ENCODE measurements at places on chromosomes 4 and X.
A peak's percentile ranks its signal among the peaks of the same experiment; 100 is the strongest.

GRCh38 chr4:105257817-105258495 lies 111.3 kb downstream of the TET2 start:
- no peak for DNase-seq

DNA sequence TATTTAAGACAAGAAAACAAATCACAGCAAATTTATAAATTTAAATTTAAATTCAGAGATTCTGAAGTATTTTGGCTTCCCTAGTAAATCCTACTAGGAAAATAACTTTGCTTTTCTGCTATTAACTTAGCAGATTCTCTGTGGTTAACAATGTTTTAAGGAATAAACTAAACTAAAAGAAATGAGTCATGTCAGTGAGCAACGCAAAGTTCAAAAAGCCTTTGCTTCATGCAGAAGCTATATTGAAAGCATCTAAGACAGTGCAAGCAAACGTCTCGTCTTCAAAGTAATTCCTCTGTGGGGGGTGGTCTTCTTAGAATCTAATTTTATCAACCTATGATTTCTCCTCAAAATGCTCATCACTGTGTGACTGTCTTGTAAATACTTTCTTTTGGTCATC lies 30.1 kb downstream of the GABRB1 start:
- peak; percentile 34 for DNase-seq

DNA sequence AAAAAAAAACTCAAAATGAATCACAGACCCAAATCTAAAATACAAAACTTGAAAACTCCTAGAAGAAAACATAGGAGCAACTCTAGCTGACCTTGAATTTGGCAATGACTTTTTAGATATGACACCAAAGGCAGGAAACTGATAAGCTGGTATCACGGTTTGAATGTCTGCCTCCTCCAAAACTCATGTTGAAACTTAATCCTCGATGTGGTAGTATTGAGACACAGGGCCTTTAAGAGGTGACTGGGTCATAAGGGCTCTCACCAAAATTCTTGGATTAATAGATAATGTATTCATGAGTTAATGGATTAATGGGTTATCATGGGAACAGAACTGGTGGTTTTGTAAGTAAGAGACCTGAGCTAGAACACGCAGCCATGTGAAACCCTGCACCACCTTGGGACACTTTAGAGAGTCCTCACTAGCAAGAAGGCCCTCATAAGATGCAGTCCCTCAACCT lies 40.5 kb downstream of the FRYL start:
- DNase-seq, result no peak

GRCh38 chr4:17933126-17933525 lies 88.4 kb downstream of the LCORL start:
- DNase-seq, result no peak

DNA sequence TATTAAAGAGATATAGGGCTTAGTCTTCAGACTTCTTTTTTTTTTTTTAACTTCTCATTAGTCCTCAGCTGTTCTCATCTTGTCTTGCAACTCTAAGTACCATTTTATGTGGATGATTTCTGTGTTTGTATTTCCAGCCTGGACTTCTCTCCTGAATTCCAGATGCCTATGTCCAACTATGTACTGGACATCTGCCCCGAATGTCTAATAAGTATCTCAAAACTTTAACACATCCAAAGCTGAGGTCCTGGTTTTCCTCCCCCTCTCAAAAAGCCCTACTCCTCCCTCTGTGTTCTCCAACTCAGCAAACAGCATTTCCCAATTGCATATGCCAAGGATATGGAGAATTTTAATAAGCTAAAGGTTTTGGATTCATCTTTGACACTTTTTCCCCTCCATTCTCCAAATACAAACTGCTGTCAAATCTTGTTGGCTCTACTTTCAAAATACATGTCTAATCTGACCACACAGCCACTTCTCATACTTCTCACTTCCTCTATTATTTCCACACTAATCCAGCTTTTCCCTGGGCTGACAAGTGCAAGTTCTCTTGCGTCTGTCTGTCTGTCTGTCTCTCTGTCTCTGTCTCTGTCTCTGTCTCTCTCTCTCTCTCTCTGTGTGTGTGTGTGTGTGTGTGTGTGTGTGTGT lies 79.8 kb downstream of the CLCN5 start:
- DNase-seq, result no peak

GRCh38 chr4:123463869-123464268 lies 67.3 kb downstream of the SPRY1 start:
- no peak for DNase-seq

- DNase-seq, result peak; percentile 61
These were observed 141.6 kb downstream of the PCDH18 start for GRCh38 chr4:137390707-137391106.

DNA sequence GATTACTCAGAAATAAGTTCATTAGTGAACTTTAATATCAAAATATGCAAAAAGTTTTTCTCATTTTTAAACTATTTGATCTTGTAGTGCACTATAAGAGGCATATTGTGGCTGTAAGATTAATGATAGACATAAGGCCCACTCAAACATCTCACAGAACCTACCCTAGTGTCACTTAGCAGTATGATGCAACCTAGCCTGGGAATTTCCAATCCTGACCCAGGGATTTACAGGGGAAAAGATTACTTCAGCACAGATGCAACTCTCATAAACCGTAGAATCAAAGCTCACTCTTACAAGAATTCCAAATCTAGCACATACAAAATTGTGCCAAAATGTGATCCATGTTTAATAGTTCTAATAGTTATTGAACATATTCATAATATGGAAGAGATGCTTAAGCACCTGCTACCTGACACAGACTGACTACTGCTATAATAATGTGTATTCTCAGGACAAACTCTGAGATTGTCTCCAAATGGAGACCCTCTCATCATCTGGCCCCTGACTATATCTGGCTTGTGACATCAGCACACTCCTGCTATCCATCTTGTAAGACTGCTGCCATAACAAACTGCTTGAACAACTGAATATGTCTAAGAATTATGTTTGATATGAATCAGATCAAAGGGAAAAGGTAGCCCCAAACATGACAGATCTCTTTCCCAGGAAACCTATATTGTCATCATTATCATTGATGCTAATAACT lies 271.9 kb downstream of the PABPC4L start:
- peak; percentile 8 for DNase-seq

DNA sequence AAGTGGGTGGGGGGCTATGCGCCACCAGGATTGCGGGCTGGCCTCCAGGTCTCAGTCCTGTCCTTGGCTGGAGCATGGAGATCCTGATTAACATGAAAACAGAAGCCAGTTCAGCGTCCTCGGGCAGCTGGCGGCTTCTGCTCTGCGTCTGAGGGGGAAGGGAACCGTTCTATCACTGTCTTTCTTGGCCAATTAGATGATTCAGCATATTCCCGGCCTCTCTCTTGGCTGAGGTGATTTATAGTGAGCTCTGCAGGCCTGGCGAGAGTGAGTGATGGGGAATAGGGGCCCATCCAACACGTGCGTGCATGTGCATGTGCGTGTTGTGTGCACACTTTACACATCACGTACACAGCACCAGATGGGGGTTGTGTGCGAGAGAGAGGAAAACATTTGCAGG lies 145.8 kb upstream of the ATP6AP2 start:
- peak; percentile 82 for DNase-seq

GRCh38 chr4:2823671-2824328 lies 19.8 kb upstream of the ADD1 start:
- DNase-seq, result no peak

- no peak for DNase-seq
These were observed 14.4 kb upstream of the SOD3 start for GRCh38 chr4:24780936-24781495.

GRCh38 chr4:2534904-2535375 lies 1.5 kb upstream of the FAM193A start:
- peak; percentile 12 for DNase-seq

- peak; percentile 85 for DNase-seq
These were observed 34.4 kb downstream of the SLAIN2 start for GRCh38 chr4:48375651-48376304.

- DNase-seq, result no peak
These were observed 85.9 kb upstream of the PAK3 start for GRCh38 chrX:111010111-111010510.

- peak; percentile 44 for DNase-seq
These were observed 78.7 kb upstream of the PCDH18 start for GRCh38 chr4:137610960-137611359.

DNA sequence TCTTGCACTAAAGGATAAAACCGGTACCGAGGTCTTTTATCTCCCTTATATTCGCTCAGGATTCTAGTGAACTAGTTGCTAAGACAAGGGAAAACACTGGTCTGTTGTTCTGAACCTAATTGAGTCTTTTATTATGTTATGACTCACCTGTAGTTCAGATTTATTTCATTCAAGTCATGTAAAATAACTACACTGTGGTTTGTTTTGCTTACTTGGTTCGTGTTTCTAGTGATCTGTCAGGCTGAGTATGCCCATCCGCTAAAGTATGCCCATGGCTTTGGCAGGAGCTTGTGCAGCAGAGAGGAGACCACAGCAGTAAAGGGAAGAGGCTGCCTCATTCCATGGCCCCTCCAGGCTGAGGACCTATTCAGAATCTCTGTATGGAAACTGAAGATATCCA lies 126.1 kb downstream of the AFF1 start:
- DNase-seq, result peak; percentile 69

GRCh38 chr4:186029571-186030398 lies 39.2 kb upstream of the TLR3 start:
- peak; percentile 50 for DNase-seq

GRCh38 chr4:74555843-74556242 lies 110.9 kb downstream of the AREG start:
- no peak for DNase-seq

GRCh38 chr4:91058345-91058744 lies 931.2 kb downstream of the CCSER1 start:
- peak; percentile 48 for DNase-seq

- peak; percentile 46 for DNase-seq
These were observed 433 bp downstream of the MMAA start for GRCh38 chr4:145619639-145619996.

- peak; percentile 37 for DNase-seq
These were observed 109.0 kb downstream of the ANXA3 start for GRCh38 chr4:78660559-78660958.

Measured in fibroblast of skin of right biceps (primary cell).